NCI-H1092 treated with DMSO at 0.1 percent for 48 hours (cell line): ENCODE measurements at places on chromosomes 3 and 15.

- DNase-seq: no peak
Measured at GRCh38 chr3:9342696-9343095, 20.2 kb upstream of the THUMPD3 start.

DNA sequence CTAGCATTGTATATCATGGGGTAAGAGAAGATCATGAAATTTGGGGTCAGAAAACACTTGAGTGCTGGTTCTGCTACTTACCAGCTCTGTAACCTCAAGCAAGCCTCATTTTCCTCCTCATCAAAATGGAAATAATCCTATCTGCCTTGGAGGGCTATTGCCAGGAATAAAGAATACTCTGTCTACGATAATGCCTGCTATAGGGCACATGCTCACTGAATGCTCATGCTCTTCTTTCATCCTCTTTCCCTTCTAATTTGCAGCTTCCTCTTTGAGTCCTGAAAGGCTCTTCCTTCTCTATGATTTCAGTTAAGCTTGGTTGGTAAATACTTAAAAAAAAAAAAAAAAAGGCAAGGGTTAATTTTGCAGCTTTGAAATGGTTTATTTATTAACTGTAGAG lies 12.8 kb downstream of the RTP1 start:
- DNase-seq: no peak

DNA sequence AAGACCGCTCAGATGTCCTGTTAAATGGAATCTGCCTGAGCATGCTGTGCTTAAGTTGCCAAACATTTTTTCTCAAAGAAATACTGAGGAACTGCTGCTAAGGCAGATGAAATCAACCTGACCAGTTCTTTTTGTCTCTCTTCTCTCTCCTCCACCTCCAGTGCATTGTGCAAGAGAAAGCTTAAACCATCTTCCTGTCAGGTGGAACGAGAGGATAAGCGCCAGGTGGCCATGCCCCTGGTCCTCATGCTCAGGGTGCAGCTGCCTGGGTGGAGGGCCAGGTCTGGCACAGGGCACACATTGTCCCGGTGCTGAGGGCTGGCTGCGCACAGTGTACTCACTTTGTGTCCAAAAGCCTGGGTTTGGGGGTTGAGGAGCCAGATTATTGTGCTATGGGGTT lies 176.2 kb upstream of the TP63 start:
- DNase-seq: no peak

DNA sequence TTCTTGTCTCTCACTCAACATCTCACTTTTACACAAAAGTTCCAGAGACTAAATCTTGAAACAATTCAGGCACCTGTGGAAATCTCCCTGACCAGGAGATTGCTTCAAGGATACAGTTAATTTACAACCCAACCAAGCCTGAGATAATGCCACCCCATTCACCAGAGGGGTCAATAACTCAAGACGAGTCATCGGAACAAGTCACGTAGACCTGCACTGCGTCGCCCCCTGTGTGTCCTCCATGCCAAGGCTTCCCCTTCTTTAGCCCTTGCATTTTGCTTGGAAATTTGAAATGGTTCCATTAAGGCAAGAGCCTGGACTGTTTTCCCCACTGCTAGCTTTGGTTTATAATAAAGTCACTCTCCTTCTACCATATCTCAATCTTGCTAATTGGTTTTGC lies 129.0 kb upstream of the NEO1 start:
- DNase-seq: no peak

- DNase-seq: no peak
Measured at GRCh38 chr15:69031013-69032001, 16.8 kb downstream of the NOX5 start.

DNA sequence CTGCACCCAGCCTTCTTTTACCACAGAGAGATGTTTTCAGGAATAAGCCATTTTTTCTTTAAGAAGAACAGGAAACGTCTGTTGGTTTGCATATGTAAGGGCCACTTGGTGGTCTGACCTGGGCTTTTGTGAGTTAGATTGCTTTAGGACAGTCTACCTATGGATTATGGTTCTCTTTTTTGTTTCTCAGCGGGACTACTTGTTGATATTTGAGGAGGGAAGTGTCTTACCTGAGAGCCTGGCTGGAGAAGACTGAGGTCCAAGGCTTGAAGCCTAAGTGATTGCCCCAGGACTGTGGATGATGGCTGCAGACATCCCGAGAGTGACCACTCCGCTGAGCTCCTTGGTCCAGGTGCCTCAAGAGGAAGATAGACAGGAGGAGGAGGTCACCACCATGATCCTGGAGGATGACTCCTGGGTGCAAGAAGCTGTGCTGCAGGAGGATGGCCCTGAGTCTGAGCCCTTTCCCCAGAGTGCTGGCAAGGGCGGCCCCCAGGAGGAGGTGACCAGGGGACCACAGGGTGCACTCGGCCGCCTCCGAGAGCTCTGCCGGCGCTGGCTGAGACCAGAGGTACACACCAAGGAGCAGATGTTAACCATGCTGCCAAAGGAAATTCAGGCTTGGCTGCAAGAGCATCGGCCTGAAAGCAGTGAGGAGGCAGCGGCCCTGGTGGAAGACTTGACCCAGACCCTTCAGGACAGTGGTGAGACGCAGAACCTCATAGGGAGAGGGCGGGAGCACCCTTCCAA lies 3.0 kb downstream of the ZSCAN2 start:
- no peak for DNase-seq

DNA sequence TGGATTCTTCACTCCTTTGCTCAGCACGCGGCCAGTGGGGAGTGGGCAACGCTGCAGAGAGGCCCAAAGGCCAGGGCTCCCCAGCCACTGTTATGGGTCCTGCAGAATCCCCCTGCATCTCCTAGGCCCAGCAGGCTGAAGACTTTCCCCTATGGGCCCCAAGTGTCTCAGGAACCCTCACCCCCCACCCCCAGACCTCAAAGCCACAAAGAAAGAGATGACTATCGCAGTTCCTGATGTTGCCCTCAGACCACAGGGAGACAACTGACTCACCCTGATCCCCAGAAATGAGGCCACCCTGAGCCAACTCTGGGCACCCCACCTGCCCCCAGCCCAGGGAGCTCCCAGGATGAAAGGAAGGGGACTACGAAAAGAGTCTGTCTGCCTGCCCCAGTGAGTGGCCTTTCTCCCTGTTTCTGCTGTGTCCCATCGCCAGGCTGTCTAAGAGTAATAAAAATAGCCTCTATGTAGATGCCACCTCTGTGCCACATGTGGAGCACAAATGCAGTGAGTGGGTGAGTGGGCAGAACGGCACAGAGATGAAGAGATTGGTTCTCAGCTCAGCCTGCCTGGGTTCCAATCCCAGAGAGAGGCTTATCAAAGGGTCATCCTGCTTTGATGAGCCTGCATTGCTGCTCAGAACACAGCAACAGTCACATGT lies 283.0 kb downstream of the UACA start:
- no peak for DNase-seq
